Epithelial cell of esophagus (primary cell): ENCODE measurements at places on chromosomes 16 and 17.

DNA sequence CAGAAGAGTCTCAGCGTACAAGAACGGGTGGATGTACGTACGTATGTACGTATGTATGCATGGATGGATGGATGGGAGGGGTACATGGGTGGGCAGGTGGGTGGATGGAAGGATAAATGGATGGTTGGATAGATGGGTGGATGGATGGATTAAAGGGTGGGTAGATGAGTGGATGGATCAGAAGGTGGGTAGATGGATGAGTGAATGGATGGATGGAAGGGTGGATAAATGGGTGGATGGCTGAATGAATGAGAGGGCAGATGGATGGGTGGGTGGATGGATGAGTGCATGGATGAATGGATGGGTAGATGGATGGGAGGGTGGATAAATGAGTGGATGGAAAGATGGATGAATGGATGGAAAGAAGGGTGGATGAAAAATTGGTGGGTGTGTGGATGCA, 45.6 kb downstream of the ENGASE start:
- DNase-seq = no peak

- peak; percentile 77 for DNase-seq
These were observed 7.5 kb downstream of the EIF1 start for GRCh38 chr17:41695954-41696757.

GRCh38 chr16:3546986-3547682, 30.1 kb downstream of the NLRC3 start:
- no peak for DNase-seq

- DNase-seq = peak; percentile 79
These were observed 8.8 kb upstream of the CEP112 start for GRCh38 chr17:66200685-66201092.

DNA sequence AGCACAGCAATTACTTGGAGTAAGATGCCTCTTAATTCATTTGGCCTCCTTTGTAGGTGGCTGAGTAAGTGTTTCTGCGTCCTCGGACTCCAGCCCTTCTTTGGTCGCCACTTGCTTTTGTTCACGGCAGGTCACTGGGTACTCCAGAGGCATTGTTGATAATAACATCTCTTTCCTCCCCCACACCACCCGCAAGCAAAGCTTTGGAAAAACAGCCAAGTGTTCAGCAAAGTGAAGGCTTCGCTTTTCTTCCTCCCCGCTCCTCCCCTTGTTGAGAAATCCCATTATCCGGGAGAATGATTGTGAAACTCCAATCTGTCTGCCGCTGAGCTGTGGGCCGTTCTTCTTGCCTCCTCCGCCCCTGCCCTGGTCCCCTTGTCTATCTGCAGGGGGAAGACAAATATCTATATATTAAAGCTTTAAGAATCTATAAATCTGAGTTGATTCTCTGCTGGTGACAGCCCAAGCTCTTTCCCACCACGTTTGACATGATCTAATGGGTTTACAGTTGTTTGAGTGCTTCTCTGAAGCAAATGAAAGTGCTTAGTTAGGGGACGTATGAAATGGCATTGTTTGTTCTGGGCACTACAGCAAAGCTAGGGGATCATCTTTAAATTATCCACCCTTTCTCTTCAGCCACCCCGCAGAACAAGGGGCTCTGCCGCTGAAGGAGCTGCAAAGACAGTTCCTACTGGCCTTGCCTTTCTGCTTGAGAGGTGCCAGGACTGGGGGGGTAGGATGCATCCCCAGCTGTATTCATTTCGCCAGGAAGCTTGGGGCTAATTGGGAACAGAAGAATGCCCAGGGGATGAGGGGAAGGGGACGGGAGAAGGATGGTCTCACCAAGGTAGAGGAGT, 167.1 kb downstream of the CCDC182 start:
- DNase-seq = peak; percentile 62

DNA sequence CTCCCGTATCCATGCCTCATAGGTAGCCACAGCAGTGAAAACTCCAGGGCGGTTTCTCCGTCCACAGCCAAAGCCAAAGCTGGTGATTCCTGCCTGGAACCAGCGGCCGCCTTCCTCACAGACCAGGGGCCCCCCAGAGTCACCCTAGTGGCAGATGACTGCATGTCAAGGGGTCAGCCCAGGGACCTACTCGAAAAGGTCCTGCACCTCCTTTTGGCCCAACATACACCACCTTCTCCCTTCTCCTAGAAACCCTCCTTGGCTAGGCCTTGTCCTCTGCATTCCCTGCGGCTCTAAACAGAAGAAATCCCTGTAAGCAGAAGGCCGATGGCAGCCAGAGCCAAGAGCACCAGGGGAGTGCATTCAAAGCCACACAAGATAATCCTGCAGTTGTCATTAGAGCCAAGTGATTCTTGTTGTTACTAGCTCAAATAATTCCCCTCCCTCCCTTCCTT, 6.1 kb downstream of the PRSS36 start:
- no peak for DNase-seq

GRCh38 chr17:1511756-1512321, 4.6 kb downstream of the INPP5K start:
- DNase-seq = peak; percentile 79

DNA sequence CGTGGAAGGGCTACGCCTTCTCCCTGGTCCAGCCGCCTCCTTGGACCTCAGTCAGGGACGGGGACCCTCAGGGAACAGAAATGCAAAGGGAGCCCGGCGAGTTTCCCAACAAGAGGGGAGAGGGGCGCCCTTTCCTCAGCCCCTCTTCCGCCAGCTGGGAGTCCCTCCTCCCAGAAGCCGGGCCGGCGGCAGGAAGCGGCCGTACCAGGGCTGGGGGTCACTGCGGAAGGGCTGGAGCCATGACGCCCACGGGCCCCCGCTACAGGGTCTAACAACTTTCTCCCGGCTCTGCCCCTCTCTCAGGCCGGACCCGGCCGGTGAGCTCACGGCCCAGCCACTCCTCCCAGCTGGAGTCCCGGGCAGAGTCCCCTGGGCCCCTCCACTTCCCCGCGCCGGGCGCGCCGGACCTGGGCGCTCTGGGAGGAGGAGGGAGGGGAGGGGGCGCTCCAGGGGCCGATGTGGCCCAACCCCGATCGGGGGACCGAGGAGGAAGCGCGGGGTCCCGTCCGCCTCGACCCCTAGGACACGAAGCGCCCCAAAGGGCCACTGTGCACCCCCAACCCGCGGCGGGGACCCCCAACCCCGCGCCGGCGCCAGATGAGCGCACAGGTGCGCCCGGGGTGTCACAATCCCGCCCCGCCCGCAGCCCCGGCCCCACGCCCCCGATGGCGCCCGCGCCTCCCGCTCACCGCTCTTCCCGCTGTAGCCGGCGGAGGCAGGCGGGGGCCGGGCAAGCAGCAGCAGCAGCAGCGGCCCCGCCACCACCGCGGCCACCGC, 578 bp downstream of the PGAP6 start:
- DNase-seq = no peak
